ENCODE measurements at places on chromosomes 2 and 18.

DNA sequence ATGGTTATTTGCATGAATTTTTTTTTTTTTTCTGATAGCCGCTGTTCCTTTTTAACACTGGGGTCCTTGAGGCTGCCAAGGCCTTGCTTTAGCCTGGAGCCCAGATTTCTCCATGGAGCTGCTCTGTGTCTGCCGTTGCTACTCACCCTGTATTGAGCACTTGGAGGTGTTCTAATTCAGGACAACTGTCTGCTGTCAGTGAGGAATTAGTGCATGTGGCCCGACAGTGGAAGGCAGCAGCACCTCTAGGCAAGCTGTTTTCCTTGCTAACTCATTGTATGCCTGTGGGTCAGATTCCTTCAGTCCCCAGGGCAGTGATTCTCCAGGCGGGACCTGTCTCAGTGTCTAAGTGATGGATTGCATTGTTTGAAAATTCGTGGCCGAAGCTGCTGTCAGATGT lies 147.7 kb upstream of the DPP10 start:
- DNase-seq: no peak

DNA sequence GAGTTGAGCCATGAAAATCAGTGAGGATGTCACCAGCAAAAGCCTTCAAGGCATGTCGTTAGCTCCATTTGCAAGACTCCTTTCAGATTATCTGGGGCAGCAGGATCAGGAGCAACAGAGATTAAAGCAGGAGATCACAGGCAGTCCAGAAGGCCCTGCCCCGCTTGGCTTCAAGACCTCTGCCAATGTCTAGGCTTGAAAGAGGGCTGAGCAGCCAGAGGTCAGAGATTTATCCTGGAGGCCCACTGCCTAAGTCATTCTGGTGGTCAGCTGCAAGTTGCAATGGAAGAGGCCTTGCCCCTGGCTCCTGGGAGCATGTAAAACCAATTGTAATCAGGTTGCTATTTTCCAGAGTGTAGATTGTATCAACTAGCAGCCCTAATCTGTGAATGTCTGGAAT lies 416.5 kb downstream of the BCL11A start:
- DNase-seq: no peak

- DNase-seq: no peak
Measured at GRCh38 chr2:150598383-150598782, 110.9 kb upstream of the RND3 start.

DNA sequence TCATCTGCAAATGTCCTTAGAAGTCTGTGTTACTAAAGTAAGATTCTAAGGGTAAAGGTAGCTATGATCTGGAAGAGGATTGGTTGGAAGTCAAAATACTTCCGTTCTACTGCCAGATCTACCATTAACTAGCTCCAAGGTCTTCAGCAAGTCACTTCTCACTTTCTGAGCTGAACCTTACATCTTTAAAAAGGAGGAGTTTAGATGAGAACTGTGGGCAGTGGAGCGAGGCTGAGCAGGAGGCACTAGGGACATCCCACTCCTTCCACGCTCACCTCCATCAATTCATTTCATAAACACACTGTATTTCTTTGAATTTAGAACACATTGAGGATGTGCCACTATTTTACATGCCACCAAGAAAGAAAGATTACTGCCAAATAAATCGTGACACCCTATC lies 143.0 kb downstream of the ABCA12 start:
- no peak for DNase-seq

DNA sequence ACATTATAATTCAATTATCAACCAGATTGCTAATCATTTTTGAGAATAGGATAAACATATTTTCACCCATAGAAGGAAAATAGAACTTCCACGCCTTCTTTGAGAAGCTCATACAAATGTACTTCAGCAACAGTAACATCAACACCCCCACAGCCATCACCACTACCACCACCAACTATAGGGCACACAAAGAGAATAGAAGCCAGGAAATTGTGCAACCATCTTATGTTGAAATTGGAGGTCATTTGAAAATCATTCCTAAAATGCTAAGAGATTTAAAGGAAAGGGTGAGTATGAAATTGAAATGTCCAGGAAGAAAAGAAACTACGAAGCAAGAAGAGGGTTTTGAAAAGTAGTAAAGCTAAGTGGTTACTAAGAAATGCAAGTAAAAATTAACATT lies 563.4 kb downstream of the ZNF804A start:
- peak; percentile 12 for DNase-seq

GRCh38 chr2:157087373-157088002 lies 170.0 kb upstream of the GALNT5 start:
- no peak for DNase-seq

- DNase-seq: no peak
Measured at GRCh38 chr2:118845005-118845521, 2.4 kb downstream of the EN1 start.

DNA sequence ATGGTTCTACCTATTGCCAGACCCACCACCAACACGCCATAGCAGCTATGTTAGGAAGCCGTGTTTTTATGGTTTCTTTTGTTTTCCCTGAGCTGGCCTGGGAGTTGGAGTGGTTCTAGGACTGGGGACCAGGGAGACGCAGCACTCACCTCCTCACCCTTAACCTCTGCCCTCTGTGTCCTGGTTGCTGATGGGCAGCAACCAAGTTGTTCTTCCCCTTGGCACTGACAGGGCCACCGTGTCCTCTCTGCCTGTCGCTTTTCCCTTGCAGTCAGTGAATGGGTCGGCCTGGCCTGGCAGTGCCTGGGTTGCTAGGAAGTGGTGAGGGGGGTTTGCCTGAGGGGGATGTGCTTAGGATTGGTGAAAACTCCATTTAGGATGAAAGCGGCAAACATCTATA lies 197.1 kb upstream of the GATA6 start:
- DNase-seq: no peak

DNA sequence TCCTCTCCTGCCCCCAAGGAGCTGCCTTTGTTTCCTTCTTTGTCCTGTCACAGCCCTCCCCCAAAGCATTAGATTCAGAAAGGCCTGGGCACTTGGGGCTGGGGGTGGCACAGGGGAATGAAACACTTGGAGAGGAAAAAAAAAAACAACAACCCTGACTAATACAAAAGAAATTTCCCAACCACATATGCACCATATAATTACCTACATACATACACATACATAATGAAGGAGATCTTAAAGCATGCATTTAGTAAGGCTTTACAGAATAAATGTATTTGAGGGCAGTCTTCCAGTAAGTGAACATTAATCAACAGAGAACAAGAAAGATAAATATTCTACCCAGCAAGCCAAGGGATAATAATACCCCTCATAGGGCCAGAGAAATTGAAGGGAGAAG lies 70.0 kb upstream of the PPP1CB start:
- DNase-seq: no peak

DNA sequence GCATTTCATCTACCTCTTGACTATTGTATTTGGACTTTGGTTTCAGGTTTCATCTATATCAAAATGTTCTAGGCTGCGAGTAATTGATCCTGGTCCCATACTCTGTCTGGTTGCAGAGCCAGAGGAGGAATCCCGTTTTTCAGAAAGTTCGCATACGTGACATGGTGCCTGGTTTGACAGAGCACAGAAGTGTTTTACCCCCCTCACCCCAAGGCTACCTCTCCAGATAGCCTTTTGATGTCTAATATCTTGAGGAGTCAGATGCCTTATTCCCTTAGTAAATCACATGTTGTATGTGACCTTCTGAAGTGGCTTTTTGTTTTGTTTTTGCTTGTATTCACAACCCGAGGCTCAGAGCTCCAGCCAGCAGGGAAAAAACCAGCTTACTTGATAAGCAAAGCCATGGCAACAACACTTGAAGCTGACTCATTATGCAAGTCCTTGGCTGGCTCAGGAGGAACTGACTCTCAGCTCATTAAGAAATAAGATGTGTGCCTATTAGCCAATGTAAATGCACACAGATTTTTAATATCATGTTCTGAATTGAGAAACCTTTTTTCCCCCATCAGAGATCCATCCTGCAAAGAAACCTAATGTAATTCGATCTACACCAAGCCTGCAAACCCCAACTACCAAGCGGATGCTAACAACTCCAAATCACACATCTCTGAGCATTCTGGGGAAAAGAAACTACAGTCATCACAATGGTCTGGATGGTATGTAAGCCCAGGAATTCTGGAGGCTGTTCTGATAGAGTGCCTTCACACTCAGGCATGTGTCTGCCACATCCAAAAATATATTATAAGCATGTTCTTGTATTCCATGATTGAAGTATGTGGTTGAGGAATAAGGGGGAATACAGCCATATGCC lies 41.4 kb downstream of the OXER1 start:
- DNase-seq: peak; percentile 58

DNA sequence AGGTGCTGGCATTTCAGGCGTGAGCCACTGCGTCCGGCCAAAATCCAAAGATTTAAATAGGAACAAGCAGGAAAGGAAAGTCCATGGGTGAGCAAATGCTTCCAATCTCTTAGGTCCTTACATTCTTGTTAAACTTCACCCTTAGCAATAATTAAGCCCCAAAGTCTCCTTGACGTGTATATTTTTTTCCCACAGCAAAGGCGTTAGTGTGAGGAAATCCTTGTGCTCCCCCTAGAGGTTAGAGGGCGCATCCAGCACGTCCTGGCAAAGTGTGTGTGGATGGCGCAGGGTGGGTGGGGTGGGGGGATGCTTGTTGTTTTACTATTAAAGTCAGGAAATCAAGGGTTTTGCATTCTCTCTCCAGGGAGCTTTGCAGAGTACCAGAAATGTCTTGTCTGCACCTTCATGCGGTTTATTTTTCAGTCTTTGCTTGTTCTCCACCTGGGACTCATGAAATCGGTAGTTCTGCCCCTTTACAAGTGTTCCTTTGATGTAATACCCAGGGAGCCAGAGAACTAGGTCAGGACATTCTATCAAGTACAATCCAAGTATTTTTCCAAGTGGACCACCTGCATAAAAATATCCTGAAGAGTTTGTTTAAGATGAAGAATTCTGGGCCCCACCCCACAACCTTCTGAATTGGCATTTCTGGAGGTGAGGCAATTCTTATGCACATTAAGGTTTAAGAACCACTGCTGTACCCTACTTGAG lies 22.2 kb upstream of the ITSN2 start:
- DNase-seq: peak; percentile 63

DNA sequence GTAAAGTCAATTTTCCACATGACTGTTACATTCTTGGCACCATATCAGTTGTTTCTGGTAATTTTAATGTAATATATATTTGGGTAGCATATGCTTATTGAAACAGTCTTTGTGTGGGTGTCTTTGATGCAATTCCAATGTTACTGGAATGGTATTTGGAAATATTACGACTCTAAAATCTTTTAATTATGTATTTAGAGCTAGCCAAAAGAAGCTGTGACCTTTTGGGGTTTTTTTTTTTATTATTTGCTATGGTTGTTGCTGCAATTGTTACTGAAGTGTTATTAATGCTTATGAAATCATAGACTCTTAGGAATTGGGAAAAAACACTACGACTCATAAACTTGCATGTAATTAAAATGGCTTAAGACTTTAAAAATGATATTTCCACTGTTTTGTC lies 95.9 kb downstream of the AOX1 start:
- DNase-seq: no peak

- DNase-seq: peak; percentile 66
Measured at GRCh38 chr2:152477347-152478092, 142.5 kb downstream of the FMNL2 start.

- DNase-seq: no peak
Measured at GRCh38 chr2:108947271-108947907, 41.6 kb downstream of the EDAR start.

DNA sequence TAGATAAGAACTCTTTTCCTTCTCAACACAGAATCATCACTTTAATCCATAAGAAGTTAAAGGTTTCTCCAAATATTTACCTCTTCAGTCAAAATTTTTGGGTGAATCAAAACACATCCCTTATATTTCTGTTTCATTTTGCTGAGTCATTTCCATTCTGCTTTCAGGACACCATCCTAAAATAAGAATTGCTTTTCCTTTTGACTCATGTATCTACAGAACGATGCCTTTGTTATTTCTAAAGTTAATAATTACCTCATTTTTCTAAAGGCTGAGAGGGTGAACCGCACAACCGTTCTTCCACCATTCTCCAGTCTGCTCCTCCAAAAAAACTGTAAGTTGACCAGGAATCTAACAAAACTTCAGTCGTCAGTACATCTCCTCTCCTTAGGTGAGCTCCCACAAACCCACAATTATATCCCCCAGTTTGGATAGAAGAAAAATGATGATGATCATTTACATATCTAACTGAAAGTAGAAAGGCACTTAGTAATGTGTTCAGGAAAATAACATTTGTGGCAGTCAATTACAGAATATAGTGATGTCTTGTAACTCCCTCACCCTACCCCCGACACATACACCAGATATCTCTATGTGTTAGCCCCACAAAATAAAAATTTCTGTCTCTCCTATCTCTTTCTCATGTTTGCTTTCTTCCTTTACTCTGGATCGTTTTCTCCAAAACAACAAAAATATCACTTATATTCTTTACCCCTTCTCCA lies 162.5 kb downstream of the RAD51AP2 start:
- DNase-seq: no peak

DNA sequence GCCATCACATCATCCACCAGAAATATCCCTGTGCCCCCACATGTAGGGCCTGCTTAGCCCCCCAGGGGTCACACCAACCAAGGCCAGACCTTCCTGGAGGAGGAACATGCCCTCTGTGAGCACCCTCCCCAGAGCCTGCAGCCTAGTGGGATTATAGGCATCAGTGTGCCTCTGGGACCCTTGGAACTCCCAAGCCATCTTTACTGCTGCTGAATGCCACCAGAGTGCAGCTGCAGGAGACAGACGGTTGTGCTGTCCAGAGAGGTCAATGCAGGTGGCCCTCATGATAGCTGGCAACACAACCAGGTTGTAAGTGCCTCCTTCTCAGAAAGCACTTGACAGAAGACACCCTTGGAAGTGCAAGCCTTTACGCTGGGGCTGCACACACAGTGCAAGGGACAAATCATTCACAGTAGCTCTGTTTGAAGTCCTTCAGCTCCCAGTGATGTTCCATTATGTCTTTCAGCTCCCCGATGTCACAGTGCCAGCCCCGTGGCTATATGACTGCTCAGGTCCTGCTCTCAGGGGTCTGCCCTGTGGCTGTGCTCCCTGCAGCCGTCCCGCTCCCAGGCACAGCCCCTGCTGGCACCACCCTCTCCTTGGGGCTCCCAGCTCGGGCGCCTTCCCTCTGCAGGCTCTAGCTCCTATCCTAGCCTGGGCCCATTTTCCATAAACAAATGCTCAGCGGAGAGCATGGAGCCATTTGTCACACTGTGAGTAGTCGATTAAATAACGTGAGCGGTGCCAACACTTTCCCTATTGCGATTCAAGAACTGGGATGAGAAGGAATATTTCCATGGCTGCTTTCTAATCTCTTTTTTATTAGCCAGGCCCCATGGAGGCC lies 65.1 kb downstream of the EDAR start:
- DNase-seq: no peak

- DNase-seq: no peak
Measured at GRCh38 chr2:182456784-182457183, 29.9 kb upstream of the PDE1A start.

DNA sequence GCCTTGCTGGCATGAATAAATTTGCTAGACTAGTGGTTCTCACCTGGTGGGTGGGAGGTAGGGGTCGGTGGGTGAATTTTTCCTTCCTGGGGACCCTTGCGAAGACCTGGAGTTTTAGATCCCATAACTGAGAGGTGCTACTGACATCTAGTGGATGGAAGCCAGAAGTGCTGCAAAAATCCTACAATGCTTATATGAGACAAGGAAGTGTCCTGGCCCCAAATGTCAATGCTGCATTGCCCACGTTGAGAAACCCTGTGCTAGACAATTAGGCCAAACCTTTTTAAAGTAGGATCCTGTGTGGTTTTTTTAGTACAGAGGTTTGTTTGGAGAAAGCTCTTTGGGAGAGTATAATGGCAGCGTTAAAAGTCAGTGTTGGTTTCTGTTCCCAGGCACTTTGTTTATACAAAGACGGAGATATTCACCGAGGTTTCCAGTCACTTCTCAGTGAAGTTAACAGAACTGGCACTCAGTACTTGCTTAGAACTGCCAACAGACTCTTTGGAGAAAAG lies 9.6 kb downstream of the SERPINB8 start:
- peak; percentile 43 for DNase-seq

- DNase-seq: no peak
Measured at GRCh38 chr2:216294305-216294704, 78.0 kb downstream of the MARCHF4 start.

Measured in HCEC 1CT (cell line).